ENCODE measurements at places on chromosomes 1 and 21. TPM values are rescaled to one million over a fixed set of nuclear protein-coding genes. Genes with fewer than 3 reads are reported as not detected.

The GPR89B gene
- 15.1 TPM for total RNA-seq

The IQCC gene
- total RNA-seq: 3.7 TPM

The DPYD gene
- total RNA-seq: 13.4 TPM

- H3K27me3 ChIP-seq: no peaks in the 10 kb centered on the region
- no peak overlapping the region for H3K27ac ChIP-seq
- no peak overlapping the region for H3K4me3 ChIP-seq
- H3K36me3 ChIP-seq: no peaks in the 10 kb centered on the region
- peaks cover 11% of the 10 kb centered on the region for H3K4me1 ChIP-seq
Measured at GRCh38 chr1:185595835-185596667, 138.1 kb upstream of the HMCN1 start.

DNA sequence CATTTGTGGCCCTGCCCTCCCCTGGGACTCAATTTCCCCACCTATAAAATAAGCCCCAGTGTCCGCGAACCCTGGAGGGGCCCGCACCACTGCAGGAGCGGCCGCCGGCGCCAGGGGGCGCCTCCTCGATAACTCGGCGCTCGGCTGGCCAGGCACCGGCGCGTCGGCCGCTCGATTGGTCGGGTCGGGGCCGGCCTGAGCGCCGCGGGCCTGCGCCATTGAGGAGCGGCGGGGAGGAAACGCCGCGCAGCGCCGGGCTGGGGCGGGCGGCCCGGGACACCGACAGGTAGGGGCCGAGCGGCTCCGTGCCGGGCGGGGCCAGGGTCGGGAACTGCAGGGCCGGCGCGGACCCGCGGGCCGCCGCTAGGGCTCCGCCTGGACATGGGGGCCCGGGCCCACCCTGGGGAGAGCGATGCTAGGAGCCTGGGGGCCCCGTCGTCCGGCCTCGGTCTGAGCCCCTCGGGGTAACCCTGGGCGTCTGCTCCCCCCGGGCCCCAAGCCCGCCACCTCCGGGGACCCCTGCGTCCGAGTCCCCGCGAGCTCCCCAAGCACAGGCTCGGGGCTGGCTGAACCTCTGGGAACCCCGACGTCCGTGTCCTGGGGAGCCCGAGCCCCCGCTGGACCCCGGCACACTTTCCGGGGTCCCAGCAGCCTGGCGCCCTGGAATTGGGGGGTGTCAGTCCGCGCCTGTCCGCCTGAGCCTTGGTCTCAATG, at the start of gene VPS13D:
Gene VPS13D (plus strand): TSS at position 196 of the 714 bp plus-strand sequence. CDS start 4,237 bp downstream, outside the sequence.
- peak; percentile 88 for DNase-seq
- peak within 1 kb of the TSS; percentile 84 for H3K4me3 ChIP-seq
- no peaks in the 10 kb centered on the region for H3K27me3 ChIP-seq

DNA sequence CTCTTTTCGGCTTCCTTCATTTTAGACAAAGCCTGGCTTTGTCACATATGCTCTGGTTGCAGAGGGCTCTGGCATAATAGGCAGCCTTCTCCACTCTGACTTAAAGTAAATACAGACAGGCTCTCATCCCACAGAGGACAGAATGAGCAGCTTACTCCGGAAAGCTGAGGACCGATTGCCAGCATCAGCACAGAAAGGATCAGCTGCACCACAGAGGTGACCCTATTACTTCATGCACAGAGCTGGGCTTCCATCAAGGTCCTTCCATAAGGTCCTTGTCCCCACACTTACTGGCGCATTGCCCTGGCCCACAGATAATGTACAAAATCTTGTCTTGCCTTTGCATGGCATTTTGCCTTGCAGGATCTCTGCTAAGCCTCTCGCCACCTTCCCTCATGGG, 67.6 kb downstream of the SEC16B start:
- H3K36me3 ChIP-seq: no peaks in the 10 kb centered on the region
- H3K4me1 ChIP-seq: no peaks in the 10 kb centered on the region
- no peaks in the 10 kb centered on the region for H3K27me3 ChIP-seq
- H3K27ac ChIP-seq: no peak overlapping the region

- H3K4me1 ChIP-seq: peaks cover 20% of the 10 kb centered on the region
- H3K27ac ChIP-seq: peak within 1 kb of the TSS; percentile 90
- H3K4me3 ChIP-seq: peak within 1 kb of the TSS; percentile 96
- DNase-seq: peak; percentile 40
- peaks cover 48% of the 10 kb centered on the region for H3K27me3 ChIP-seq
Measured at GRCh38 chr1:240611619-240612480, at the start of gene GREM2. Gene GREM2 (minus strand): TSS chr1:240612155. CDS start chr1:240493475, 118,680 bp downstream.

DNA sequence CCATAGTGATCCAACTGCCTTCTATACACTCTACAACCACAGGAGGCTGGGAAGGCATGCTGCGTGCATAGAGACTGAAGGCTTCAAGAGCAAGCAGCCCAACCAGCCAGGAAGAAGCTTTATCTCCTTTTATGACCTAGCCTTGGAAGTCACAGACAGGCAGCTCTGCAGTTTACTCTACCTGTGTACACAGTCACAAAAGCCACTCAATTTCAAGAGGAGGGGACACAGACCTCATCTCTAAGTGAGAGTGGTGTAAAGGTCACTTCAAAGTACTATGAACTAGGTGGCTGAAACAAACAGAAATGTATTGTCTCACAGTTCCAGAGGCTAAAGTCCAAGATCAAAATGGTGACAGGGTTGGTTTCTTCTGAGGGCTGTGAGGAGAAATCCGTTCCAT, 69.6 kb upstream of the GJB5 start:
- H3K27ac ChIP-seq: no peak overlapping the region
- no peak for DNase-seq
- H3K4me1 ChIP-seq: peaks cover 11% of the 10 kb centered on the region
- peaks cover 10% of the 10 kb centered on the region for H3K27me3 ChIP-seq
